GM13977 (cell line): ENCODE measurements at places on chromosomes 6 and 20.

GRCh38 chr6:38004908-38005307 lies 185.4 kb downstream of the ZFAND3 start:
- DNase-seq: no peak

DNA sequence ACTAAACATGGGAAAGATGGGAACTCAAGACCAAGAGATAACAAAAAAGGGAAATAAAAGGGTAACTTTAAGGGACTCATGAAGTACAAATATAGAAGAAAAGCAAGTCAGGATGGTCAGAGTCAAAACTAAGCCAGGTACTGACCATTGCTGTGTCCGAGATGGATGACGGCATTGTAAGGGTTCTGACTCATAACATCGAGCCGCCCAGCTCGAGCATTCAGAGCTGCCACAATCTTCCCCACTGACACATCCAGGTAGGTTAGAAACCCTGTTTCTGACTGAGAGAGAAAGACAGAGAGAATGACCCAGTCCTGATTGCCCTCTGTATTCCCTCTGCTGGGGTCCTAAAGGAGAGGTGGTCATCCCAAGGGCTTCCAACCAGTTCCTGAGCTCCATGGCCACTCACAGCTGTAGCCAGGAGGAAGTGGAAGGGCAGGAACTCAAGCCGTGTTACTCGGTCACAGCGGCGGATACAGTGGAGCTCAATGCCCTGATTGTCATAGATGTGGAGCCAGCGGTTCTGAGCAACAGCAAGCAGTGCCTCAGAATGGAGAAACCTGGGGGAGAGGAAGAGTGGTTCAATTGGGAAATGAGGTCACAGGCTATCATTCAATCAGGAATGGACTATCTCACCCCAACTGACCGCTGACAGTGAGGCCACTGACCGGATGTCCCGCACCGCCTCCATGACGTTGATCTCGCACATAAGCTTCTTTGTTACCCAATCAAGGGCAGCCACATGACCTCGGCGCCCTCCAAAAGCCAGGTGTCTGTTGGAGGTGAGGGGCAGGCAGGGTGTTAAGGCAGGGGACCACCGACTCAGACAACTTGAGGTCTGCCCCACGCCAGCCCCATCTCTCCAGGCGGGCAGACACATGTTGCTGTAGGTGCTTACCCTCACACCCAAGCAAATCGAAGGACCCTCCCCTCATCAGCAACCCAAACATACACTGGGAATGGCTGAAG lies 1.8 kb downstream of the WDR46 start:
- no peak for DNase-seq

- DNase-seq: no peak
These were observed 9.5 kb downstream of the GZF1 start for GRCh38 chr20:23371496-23371895.

GRCh38 chr6:67009818-67010217 lies 1302.8 kb upstream of the EYS start:
- no peak for DNase-seq

DNA sequence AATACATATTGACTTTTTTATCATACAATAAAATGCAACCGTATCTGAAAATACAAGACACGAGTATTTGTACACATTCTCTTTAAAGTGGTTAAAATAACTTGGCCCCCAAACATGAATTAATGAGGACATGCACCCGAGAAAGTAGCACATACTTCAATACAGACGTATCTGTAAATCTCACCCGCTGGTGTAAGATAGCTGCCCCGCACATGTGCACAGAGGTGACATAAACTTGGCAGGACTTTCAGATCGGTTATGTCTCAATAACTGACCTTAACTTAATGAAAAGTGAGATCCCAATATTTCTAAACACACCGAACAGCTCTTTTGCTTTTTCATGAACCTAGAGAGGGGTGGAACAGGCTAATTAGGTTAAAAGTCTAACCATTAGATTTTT lies 91.5 kb upstream of the RPS6KA2 start:
- DNase-seq: no peak

- no peak for DNase-seq
These were observed 61.3 kb downstream of the TRERF1 start for GRCh38 chr6:42390228-42390934.

DNA sequence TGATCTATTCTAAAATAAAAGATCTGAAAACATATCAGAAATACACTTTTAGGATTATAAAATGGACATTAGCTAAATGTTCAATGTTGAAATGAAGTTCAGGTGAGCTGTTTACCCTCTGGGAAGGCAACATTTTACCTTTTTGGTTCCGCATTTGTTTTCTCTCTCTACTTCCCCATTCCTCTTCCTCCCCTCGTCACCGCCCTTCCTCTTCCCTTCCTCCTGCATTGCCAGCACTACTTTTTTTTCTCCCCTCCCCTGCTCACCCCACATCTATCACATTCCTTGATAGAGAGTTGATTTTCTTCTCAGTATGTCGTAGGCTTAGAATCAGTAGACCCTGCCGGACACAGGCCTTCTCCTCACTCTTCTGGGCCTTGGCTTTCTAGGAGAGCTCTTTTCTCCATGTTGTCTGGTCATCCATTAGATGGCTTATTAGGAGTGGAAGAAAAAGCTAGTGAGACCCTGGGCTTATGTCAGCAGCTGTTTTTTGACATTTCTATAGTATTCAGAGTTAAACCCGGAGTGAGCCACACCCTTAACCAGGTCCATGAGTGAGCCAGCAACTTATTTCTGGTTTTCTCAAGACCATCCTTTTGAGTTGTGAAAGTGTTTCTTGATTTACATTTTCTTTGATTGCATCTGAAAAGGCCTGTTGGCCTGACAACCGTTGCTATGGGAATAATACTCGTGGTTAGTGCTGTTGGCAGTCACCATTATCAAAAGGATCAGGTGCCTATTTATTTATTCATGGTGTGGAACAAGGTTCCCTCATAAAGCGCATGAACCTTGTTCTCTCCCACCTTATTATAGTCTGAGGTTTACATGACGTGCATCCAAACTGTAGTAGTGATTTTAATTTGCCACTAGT lies 90.9 kb downstream of the DTD1 start:
- DNase-seq: peak; percentile 21

- DNase-seq: no peak
These were observed 2.8 kb upstream of the ZBTB9 start for GRCh38 chr6:33451606-33452005.
